ENCODE measurements at places on chromosomes 3 and 15.

- DNase-seq: no peak
Observed at GRCh38 chr3:156290924-156291271, 170.5 kb downstream of the KCNAB1 start.

- DNase-seq: no peak
Observed at GRCh38 chr15:85788771-85789495, 5.8 kb downstream of the KLHL25 start.

- peak; percentile 76 for DNase-seq
Observed at GRCh38 chr15:87877114-87877810, 379.3 kb downstream of the NTRK3 start.

DNA sequence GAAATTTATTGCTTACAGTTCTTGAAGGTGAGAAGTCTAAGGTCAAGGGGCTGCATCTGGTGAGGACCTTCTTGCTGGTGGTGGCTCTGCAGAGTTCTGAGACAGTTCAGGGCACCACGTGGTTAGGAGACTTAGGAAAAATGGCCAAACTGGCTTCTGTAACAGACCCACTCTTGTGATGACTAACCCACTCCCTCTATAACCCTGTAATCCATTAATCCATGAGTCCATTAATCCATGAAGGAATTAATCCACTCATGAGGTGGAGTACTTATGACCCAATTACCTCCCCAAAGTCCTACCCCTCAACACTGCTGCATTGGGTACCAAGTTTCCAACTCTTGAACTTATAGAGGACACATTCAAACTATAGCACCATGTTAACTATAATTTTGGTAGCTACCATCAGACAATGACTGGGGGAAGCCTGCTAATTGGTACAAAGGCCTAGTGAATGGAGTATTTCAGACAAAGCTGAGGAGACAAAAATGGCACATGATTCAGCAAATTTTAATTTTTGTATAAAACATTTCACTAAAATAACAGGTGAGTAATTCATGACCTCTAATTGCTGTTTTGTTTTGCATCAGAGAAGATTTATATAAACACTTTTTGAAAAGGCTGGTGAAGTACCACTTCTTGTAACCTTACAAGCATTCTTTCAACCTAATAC, 374.1 kb upstream of the TBL1XR1 start:
- no peak for DNase-seq

GRCh38 chr15:89648106-89649012, 6.9 kb downstream of the KIF7 start:
- peak; percentile 12 for DNase-seq

DNA sequence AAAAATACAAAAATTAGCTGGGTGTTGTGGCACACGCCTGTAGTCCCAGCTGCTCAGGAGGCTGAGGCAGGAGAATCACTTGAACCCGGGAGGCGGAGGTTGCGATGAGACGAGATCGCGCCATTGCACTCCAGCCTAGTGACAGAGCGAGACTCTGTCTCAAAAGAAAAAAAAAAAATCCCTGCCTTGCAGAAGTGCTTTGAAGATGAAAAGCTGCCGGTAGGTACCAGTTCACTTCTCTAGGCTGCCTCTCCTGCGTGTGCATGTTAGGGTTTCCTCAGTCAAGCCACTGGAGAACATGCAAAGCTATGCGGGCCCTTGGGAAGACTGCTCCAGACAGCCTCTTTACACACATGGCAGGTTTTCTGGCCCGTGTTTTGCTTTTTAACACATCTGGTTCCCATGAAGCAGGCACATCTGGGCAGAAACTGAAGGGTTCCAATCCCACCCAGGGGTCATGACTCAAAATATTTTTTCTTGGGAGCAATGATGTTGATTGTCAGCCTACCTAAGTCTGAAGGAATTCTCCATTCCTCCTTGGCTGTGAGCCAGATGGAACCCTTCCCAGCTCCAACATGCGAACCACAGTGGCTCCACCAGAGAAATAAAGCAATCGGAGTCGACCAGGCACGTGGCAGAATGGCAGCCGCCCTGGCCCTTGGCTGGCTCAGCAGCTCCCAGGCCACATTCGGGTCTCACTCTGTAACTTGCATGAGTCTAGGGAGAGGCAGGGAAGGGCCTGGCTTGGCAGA, 29.6 kb downstream of the MGLL start:
- DNase-seq: no peak

DNA sequence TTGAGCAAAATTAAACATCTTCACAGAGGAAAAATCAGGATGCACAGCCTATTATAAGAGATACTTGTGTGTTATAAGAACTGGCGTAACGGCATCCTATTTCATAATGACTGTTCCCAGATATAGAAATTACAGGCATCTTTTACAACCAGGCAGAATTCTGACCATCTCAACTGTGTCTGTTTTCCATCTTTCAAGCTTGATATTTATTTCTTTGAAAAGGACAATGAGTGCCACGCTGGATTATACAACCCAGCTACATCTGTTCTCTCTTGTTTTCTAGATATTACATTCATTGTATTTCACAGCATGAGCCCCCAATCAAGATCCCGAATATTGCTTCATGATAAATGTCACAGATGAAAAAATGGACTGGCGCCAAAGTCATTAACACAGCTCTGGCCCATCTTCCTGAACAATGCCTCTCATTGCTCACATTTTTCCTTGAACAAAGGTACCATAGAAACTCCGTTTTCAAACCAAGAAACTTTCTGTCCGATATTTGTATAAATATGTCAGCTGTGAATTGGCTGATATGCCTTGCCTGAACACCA, 420.6 kb downstream of the TBL1XR1 start:
- DNase-seq: no peak

GRCh38 chr15:83592370-83593040, 61.4 kb upstream of the ADAMTSL3 start:
- no peak for DNase-seq

DNA sequence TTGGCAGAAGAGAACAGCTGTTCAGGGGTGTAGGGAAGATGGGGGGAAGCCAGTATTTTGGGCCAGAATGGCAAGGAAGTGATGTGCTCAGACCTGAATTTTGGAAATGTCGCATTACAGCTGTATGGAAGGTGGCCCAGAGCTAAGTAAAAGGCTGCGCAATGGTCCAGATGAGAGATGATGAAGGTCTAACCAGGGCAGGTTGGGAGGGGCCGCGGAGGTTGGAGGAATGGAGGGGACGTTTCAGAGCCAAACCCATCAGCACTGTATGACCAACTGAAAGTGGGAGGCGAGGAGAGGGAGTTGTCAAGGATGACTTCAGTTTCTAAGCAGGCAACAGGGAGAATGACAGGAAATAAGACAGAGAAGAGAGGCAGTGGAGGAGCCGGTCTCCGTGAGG, 60.8 kb downstream of the ADCY5 start:
- DNase-seq: no peak

DNA sequence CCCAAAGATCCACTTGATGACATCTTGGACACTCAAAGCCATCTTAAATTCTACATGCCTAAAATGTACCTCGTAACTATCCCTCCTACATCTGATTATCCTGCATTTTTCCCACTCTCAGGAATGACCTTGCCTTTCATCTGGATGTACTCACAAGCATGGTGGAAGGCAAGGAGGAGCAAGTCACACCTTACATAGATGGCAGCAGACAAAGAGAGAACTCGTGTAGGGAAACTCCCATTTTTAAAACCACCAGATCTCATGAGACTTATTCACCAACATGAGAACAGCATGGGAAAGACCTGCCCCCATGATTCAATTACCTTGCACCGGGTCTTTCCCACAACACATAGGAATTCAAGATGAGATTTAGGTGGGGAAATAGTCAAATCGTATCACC, 616.0 kb downstream of the MCTP2 start:
- DNase-seq: no peak

DNA sequence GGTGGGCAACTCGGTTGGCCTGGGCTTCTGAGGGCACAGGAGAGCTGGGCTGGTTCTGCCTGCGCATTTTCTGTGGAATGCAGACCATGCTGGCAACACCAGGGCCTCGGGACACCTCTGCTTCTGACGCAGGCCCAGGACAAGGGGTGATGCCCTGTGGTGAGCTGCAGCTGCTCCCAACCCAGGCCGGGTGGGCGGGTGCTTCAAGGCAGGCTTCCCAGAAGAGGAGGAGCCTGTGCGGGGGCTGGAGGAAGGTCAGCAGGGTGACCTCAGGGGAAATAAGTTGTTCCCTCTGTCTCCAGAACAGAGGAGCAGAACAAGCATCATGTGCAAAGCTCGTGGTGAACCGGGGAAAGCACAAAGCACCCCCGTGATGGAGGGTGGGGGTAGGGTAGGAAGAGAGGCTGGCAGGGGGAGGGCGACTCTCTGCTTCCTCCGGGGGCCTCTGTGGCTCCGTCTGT, 11.0 kb upstream of the PLXNA1 start:
- peak; percentile 44 for DNase-seq

DNA sequence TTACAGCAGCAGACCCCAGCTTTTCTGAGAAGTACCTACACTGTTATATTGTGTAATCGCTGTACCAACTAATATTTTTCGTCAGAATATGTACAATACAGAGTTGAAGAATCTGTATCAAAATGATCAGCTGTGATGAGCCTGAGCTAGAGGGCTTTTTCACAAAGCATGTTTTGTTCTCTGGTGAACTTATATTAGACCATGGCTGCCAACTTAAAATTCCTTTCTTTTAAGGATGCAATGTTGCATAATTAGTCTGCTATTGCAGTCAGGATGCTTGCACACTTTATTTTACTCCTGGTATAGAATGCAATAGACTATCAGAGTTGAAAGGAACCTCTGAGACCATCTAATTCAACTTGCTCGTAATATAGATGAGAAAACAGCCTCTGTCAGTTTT, 127.8 kb downstream of the RBMS3 start:
- no peak for DNase-seq

DNA sequence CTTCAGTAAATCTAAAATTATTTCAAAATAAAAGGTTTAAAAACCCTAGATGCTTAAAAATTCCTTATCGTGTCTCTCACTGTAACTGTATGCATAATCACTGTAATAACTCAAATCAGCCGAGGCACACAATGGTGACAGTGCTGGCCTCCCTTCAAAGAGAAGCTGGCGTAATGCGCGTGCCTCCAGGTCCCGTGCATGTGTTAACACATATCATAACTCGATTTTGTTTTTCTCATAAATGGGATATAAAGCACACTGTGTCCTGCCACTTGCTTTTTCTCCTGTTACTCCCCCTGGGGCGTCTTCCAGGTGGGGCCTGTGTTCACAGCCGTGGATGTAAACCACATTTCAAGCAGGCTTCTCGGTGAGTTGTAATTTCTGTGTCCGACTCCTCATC, 56.0 kb downstream of the TPRA1 start:
- DNase-seq: no peak

DNA sequence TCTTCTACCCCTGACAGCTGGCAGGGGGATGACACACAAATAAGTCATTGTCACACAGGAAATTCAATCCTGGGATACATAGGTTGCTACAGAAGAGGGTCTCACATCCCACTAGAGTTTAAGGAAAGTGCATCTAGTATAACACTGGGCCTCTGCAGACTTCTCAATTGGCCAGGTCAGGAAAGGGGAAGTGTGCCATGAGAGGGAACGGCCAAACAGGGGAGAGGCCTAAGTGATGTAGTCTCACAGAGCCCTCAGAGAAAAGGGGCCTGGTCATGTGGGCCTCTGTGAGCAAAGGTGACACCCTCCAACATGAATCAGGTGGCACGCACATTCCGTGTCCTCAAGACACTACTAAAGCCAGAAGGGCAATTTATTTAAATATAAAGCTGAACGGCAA, 11.2 kb downstream of the ZXDC start:
- DNase-seq: no peak

DNA sequence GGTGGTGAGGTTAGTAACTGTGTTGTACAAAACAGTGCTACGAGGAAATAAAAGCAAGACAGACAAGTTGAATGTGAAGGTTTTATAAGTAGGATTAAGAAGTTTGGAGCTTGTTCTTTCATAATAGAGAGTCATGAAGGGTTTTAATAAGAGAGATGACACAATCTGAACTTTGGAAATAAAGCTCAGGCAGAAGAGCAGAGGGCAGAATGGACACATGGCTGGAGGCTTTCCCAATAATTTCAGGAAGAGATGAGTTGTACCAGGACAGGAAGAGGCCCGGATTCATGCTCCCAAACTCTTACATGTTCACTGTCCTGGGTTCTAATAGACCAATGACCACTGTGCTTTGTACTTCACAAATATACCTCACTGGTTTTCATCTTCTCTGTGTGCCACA, 194.8 kb downstream of the SLC9A9 start:
- no peak for DNase-seq

DNA sequence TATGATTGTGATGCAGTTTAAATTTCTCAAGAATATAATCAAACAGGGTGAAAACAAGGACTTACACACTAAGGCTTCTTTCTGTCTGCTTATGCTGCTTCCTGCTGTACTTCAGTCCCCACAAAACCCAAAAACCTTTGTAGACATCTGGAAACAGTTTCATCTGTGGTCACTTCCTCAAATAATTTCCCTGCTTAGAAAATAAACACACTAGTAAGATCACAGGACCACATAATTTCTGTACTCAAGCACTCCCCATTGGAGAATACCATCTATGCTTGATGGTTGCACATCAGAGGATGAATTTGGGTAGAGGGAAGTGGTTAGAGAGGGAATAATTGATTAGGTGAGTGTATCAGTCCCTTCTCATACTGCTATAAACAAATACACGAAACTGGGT, 266.2 kb downstream of the LSAMP start:
- no peak for DNase-seq

DNA sequence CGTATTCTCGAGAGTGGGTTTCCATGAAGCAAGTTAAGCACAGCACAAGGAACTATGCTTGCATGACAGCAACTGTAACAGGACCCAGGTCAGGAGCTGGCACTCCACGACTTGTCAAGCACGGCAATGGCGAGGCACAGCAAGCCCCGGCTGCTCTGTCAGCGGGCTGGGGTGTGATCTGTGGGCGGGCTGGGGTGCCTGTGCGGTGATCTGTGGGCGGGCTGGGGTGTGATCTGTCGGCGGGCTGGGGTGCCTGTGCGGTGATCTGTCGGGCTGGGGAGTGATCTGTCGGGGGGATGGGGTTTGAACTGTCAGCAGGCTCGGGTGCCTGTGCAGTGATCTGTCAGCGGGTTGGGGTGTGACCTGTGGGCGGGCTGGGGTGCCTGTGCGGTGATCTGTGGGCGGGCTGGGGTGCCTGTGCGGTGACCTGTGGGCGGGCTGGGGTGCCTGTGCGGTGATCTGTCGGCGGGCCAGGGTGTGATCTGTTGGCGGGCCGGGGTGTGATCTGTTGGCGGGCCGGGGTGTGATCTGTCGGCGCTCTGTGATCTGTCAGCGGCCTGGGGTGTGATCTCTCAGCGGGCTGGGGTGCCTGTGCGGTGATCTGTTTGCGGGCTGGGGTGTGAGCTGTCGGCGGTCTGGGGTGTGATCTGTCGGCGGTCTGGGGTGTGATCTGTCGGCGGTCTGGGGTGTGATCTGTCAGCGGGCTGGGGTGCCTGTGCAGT, 205.7 kb downstream of the XXYLT1 start:
- DNase-seq: peak; percentile 6

- DNase-seq: peak; percentile 68
Observed at GRCh38 chr15:80093854-80094418, 34.5 kb downstream of the ZFAND6 start.

Measured in BE2C (cell line).